ENCODE measurements at places on chromosomes 4 and X. TPM values are rescaled to one million over a fixed set of nuclear protein-coding genes. Genes with fewer than 3 reads are reported as not detected.

CTAG1B gene
- not detected for total RNA-seq

DNA sequence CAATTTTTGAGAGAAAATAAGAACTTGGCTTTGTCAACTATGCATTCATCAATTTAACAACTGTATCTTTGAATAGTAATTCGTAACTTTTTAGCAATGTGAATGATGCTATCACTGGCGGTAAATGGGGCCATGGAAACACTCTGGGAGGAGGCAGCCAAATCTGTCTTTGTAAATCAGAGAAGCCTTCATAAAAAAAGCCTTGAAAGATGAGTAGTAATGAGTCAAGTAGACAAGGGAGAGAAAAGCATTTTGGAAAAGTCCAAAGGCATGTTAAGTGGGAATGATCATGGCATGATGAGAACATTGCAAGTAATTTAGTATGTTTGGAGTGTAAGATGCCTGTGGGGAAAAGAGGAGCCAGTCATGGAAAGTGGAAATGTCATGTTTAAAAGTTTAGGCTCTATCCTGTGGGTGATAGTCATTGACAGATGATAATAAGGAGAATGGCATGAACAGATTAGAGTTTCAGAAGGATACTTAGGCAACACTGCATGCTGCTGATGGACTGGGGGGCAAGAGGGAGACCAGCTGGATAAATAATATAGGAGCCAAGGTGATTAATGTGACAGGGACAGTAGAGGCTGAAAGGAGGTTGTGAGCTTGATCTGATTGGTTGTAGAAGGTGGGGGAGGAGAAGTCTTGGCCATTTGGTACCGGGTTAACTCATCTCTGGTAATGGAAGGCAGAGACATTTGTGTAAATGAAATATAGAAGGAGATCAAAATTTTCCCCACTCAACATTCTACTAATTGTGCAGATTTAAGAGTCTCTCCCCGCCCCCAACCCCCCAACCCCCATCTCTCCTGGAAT, 16.3 kb downstream of the SPRY1 start:
- DNase-seq: no peak

GRCh38 chr4:90824266-90825150, 697.3 kb downstream of the CCSER1 start:
- no peak for DNase-seq

- peak; percentile 42 for DNase-seq
Observed at GRCh38 chrX:101029665-101030064, 22.2 kb downstream of the TRMT2B start.

DNA sequence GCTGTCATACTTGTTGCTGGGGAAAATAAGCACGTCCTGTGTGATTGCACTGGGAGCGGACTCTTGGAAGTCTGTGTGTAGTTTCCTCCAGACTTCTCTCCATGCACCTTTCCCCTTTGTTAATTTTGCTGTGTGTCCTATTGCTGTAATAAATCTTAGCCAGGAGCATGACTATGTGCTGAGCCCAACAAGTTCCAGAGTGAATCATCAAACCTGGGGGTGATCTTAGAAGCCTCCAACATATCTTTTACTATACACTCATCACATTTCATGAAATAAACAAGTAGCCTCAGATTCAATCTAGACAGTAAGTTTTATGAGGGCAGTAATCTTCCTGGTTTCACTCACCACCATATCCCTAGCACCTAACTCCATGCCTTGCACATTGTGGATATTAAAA, 43.3 kb upstream of the FGF13 start:
- no peak for DNase-seq

F9 gene
- total RNA-seq: not detected

DNA sequence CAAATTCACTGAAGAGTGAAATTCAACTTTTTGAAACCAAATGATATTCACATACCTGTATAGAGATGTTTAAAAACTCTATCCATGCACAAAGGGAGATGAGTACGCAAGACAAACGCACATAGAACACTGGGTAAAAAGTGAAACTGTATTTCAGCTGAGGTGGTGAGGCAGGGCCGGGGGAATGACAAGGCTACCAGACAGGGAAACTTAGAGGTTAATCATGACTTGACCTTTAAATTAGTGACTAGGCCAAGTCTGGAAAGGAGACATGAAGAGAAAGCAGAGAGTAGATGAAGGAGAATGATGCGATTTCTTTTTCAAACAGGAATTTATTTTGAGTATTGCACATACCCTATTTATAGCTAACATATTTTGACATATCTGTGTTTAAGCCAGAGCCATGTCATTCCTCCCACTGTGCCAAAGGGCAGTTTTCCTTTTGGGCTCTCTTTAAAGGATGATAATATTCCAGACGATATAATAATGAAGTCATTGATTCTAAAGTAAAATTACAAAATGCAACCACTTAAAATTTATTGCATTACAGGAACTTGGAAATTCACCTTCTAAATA, 49.4 kb downstream of the ARHGEF6 start:
- no peak for DNase-seq

GRCh38 chr4:99966692-99967091, 16.6 kb upstream of the H2AZ1 start:
- DNase-seq: no peak

DNA sequence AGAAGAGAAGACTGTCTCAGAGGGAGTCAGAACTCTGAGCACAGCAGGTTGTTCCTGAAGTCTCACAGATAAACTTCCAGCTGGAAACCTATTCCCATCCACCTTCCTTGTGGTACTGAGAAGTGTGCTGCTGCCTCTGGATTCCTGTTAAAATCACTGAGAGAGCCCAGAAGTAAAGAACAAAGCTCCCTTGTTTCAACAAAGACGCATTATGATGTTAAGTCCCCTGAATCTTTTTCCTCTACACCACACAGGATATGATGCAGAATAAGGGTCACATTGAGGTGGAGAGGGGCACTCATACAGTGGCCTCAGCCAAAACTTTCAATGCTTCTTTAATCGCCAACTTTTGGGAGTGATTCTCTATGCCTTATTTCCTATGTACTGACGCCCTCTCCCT, 321.0 kb downstream of the OPHN1 start:
- no peak for DNase-seq

- DNase-seq: no peak
Observed at GRCh38 chr4:27916452-27917184, 1056.0 kb downstream of the STIM2 start.

ZNF718 gene
- 11.9 TPM for total RNA-seq

HS6ST2 gene
- total RNA-seq: 19.4 TPM

AKAP4 gene
- not detected for total RNA-seq

- DNase-seq: no peak
Observed at GRCh38 chrX:40021647-40022046, 76.1 kb downstream of the BCOR start.

GRCh38 chr4:158810487-158811215, 41.8 kb downstream of the FNIP2 start:
- no peak for DNase-seq

CABS1 gene
- 2.5 TPM for total RNA-seq

DNA sequence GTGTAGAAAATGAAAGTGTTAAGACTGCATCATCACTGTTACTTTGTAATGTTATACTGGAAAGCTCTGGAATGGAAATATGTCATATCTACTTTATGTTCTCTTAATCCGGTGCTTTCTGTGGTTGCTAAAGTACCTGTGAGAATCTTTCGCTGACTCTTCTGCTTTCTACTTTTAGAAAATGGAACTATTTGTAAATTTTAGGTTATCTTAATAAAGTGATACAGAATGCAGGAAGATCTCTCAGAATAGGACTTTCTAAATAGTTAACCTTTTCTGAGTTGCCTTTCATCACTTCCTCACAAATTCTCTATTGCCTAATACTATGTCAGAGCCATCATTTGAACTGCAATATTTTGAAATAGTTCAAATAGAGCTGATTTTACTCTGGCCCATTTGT, 69.3 kb downstream of the BMP2K start:
- DNase-seq: no peak

EGFL6 gene
- total RNA-seq: not detected

ZNF185 gene
- 13.5 TPM for total RNA-seq

GRCh38 chr4:153451911-153452657, 14.1 kb upstream of the TMEM131L start:
- peak; percentile 93 for DNase-seq

- no peak for DNase-seq
Observed at GRCh38 chrX:153926858-153927671, 1.0 kb upstream of the ARHGAP4 start.

All from endodermal cell (in vitro differentiated cells).